ENCODE measurements at places on chromosomes 4 and X. TPM values are rescaled to one million over a fixed set of nuclear protein-coding genes. Genes with fewer than 3 reads are reported as not detected.

The GAGE12H gene
- total RNA-seq: not detected

The NPY5R gene
- total RNA-seq: not detected

GRCh38 chrX:9576059-9576458, 111.2 kb downstream of the TBL1X start:
- peak; percentile 34 for DNase-seq

DNA sequence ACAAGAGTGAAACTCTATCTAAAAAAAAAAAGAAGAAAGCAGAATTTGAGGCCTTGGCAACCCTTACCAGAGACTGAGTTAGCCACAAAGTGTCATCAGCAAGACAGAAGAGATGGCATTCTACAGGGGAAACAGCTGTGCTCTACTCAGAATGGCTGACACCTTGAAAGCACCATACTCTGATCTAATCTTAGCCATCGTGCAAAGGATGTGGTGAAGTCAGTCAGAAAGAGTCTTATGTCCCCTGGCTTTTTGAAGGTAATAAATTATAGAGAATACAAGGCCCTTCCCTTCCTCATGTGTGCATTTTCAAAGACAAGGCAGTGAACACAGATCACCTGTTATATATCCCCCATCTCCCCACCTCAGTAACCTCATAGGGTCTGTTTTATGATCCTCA, 13.2 kb downstream of the CLNK start:
- DNase-seq: no peak

GRCh38 chr4:13966231-13967195, 339.0 kb upstream of the BOD1L1 start:
- DNase-seq: no peak
